ENCODE measurements at places on chromosomes 3 and 15.

DNA sequence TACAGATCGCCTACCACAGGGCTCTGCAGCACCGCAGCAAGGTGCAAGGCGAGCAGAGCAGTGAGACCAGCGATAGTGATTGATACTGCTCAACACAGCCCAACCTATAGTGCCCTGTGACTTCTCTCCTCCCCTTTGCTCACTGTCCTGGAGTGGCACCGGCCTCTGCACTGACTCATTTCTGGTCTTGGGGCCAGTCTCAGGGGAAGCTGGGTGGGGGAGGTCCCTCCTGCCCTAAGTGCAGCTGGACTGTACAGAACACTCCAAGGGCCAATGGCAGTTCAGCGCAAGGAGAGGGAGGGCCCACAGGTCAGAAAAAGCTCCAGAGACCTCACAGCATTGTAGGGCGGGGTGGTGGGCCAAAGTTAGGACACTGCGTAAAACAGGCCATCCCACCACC is 2.5 kb upstream of the OGG1 start:
- DNase-seq: peak; percentile 41

DNA sequence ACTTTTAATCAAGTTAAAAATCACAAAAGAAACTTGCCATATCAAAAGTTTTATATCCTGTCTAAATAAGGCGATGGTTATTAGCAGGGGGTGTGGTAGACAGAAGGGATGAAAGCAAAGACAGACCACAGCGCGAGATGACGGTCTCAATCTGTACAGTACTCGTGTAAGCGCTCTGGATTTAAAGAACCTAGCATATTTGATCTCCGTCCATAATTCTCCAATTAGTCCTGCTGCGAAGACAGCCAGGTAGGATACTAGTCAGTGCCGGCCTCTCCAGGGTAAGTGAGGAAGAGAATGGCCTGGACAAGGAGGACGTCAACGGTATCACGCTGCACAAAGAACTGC is 701 bp downstream of the SGO1 start:
- peak; percentile 51 for DNase-seq

- DNase-seq: no peak
These were observed 18.9 kb upstream of the ANO10 start for GRCh38 chr3:43640681-43641080.

DNA sequence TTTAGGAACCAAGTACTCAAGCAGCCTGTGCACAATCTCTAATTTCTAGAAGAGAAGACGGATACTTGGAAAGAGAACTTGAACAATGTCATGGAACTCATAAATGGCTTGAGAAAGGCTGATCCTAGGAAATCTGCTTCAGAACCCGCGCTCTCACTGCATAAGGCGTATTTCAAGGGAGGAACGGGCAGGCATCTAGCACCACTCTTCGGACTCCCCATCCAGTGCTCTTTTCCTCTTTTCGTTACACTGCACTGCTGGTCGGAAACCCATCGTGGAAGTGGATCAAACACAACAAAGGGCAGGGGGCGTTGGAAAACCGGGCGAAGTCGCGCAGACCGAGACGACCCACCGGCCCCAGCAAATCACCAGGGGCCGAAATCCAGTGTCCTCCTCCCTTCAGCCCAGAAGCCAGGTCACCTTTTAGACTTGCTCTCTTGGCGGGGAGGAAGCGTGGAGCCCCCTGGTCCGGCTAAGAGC is 539 bp upstream of the TLNRD1 start:
- DNase-seq: peak; percentile 22

DNA sequence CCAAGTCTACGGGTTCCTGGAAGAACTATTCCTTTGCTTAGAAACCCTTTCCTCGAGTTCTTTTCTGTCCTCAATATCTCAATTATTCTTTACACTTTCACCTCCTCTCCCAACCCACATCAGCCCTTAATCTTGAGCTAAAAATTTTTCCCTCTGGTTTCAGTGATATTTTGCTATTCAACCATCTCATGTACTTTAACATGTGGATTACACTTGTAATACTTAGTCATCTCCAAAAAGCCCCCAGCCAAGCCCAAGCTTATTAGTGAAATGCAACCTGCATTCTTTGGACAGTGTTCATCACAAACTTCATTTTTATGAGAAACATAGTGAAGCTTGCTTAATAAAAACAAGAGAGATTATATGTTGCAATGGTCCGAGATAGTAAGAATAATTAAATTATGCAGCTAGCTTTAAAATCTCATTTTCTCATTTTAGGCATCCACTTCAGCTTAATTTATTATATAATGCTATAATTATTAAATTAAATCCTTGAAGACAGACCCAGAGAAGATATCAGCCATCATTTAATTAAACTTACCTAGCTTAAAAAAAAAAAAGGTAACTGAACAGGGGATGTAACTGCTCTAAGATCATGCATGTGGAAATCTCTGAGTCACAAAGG is 534.5 kb upstream of the TBL1XR1 start:
- no peak for DNase-seq

- no peak for DNase-seq
These were observed 1162.4 kb downstream of the TUSC7 start for GRCh38 chr3:117871934-117872333.

DNA sequence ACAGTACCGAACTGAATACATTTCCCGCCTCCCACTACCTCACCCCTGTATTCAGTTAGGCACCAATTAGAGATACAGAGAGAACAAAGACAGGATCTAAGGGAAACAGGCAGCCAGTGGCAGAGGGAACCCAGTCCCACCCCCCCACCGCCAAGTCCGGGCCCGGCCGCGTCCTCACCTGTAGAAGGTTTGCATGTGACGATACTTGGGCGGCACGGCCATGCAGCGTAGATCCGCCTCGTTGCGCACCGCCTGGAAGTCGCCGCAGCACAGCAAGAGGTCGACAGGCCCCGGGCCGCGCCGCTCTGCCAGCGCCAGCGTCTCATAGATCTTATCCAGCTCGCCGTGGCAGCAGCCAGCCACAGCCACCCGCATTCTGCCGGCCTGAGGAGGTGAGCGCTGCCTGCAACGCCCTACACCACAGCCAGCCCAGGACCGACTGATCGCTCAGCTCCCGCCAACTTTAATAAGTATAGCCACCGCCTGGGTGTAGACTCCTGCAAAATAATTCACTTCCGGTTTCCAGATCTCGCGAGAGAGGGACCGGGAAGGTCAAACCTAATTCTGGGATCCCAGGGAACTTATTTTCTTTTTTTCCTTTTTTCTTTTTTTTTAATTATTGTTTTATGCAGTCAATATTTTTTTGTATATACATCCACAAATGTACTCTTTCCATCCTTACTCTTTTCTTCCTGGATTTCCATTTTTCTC is at the start of gene DBR1:
TSS of gene DBR1 (minus strand) at position 501 of the 711 bp plus-strand sequence. CDS start at position 375, 126 bp downstream.
- peak; percentile 91 for DNase-seq

DNA sequence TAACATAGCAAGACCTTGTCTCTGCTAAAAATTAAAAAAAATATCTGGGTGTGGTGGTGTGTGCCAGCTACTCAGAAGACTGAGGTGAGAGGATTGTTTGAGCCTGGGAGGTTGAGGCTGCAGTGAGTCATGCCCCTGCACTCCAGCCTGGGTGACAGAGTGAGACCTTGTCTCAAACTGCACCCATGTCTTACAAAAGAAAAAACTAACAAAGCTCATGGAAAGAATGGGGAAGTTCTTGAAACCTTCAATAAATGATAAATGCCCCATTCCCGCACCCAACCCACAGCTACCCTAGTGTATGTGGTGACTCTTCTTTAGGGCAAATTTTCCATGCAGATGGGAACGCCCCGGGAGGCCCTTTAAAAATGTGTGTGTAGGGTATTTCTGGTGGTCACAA is 28.3 kb downstream of the RPLP1 start:
- DNase-seq: no peak

GRCh38 chr15:45402955-45403877 is 24.9 kb upstream of the GATM start:
- DNase-seq: peak; percentile 61

Measured in GM12865 (cell line).